ENCODE measurements at places on chromosomes 2 and 18. TPM values are rescaled to one million over a fixed set of nuclear protein-coding genes. Genes with fewer than 3 reads are reported as not detected.

Gene POLE4
- polyA plus RNA-seq, result 216 TPM

Gene IDH1
- 48.9 TPM for polyA plus RNA-seq

Gene SPP2
- not detected for polyA plus RNA-seq

Gene LAMA1
- not detected for polyA plus RNA-seq

Gene MOGAT1
- not detected for polyA plus RNA-seq

Gene TEX44
- not detected for polyA plus RNA-seq

Gene PCARE
- polyA plus RNA-seq, result not detected

Gene RALBP1
- polyA plus RNA-seq, result 41.1 TPM

Gene KCNG2
- polyA plus RNA-seq, result not detected

Gene GATA6
- polyA plus RNA-seq, result 0.04 TPM

Gene AAK1
- 26.0 TPM for polyA plus RNA-seq

Gene MAP2
- polyA plus RNA-seq, result not detected

Gene TCF7L1
- not detected for polyA plus RNA-seq

Gene RUFY4
- polyA plus RNA-seq, result 0.64 TPM
